ENCODE measurements at places on chromosomes 7 and 10.

GRCh38 chr10:46556515-46557318 lies at the start of gene GPRIN2:
Gene GPRIN2 (minus strand): TSS chr10:46556658. CDS start chr10:46550736, 5,922 bp downstream.
- peak within 1 kb of the TSS; percentile 19 for H3K27ac ChIP-seq
- no peak for DNase-seq
- no peaks in the 10 kb centered on the region for H3K27me3 ChIP-seq
- H3K4me3 ChIP-seq: peak within 1 kb of the TSS; percentile 57
- peaks cover 24% of the 10 kb centered on the region for H3K4me1 ChIP-seq

DNA sequence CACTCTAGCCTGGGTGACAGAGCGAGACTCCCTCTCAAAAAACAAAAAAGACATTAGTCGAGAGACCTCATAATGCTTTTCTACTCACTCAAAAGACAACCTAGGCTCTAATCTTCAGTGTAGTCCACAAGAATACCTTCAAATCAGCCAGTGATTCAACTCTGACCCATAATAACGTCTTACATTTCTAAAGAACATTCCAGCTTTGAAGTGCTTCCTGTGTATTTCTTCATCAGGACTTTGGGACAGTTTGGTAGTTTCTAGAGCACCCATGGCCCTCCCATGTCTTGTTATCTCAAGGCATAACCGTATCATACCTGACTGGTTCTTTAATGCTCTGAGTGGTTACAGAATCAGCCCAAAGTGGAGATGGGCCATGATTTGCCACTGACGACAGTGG lies 221.3 kb downstream of the SKIDA1 start:
- H3K4me3 ChIP-seq: no peak overlapping the region
- H3K36me3 ChIP-seq: no peaks in the 10 kb centered on the region
- DNase-seq: no peak
- no peaks in the 10 kb centered on the region for H3K27me3 ChIP-seq

DNA sequence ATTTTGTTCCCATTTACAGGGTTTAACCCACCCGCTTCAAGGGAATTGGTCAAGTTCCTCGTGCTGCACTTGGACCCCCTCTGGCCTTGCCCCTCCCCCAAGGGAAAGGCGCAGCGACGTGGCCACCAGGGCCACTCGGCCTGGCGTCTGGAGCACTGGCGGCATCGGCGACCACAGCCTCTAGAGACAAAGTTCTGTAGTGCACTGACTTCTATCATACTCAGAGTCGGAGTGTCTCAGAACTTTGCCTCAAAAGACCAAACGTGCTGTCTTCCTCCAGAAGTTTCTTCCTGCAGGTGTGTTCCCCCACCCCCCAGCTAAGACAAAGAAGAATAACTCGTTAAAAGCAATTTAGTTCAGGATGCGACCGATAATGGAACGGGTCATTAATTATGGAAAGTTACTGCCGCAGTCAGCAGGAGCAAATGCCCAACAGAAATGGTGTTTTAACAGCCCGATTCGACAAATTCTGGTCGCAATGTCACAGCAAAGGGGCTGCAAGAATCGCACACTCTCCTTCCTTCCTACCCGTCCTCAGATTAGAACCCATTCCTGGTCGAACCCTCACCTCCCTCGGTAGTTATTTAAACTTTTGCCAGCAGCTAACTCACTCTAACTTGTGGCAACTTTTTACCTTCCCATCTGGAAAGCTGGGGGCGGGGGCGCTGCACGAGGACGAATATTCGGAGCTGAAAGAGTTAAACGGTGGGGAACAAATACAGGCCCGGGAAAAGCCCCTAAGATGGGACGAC lies 202.1 kb upstream of the NFE2L3 start:
- H3K36me3 ChIP-seq: no peaks in the 10 kb centered on the region
- H3K4me3 ChIP-seq: peak overlapping the region; percentile 58
- peaks cover 32% of the 10 kb centered on the region for H3K27me3 ChIP-seq
- no peak overlapping the region for H3K27ac ChIP-seq

- peaks cover 10% of the 10 kb centered on the region for H3K36me3 ChIP-seq
- peaks cover 7% of the 10 kb centered on the region for H3K27me3 ChIP-seq
- DNase-seq: no peak
- peaks cover 6% of the 10 kb centered on the region for H3K4me1 ChIP-seq
- H3K4me3 ChIP-seq: no peak overlapping the region
Observed at GRCh38 chr7:94001396-94001795, 2.8 kb downstream of the BET1 start.

GRCh38 chr7:151251689-151252560 lies 3.4 kb upstream of the SMARCD3 start:
- peak overlapping the region; percentile 83 for H3K27ac ChIP-seq
- no peak for DNase-seq
- no peaks in the 10 kb centered on the region for H3K36me3 ChIP-seq
- peak overlapping the region; percentile 56 for H3K4me3 ChIP-seq
- H3K4me1 ChIP-seq: peaks cover 34% of the 10 kb centered on the region

- H3K4me1 ChIP-seq: no peaks in the 10 kb centered on the region
- no peak for DNase-seq
- 0 out of 2 replicates have a peak overlapping the region, but pooled peaks have one; percentile 3 for H3K4me3 ChIP-seq
- 0 out of 2 replicates have a peak overlapping the region, but pooled peaks have one; percentile 4 for H3K27ac ChIP-seq
- no peaks in the 10 kb centered on the region for H3K36me3 ChIP-seq
- no peaks in the 10 kb centered on the region for H3K27me3 ChIP-seq
Observed at GRCh38 chr7:36312064-36312914, 77.4 kb upstream of the ANLN start.

GRCh38 chr7:77415823-77416620 lies at the start of gene GSAP:
Gene GSAP (minus strand): TSS chr7:77416349. CDS start chr7:77416321, 28 bp downstream.
- H3K4me3 ChIP-seq: peak within 1 kb of the TSS; percentile 49
- no peaks in the 10 kb centered on the region for H3K36me3 ChIP-seq

DNA sequence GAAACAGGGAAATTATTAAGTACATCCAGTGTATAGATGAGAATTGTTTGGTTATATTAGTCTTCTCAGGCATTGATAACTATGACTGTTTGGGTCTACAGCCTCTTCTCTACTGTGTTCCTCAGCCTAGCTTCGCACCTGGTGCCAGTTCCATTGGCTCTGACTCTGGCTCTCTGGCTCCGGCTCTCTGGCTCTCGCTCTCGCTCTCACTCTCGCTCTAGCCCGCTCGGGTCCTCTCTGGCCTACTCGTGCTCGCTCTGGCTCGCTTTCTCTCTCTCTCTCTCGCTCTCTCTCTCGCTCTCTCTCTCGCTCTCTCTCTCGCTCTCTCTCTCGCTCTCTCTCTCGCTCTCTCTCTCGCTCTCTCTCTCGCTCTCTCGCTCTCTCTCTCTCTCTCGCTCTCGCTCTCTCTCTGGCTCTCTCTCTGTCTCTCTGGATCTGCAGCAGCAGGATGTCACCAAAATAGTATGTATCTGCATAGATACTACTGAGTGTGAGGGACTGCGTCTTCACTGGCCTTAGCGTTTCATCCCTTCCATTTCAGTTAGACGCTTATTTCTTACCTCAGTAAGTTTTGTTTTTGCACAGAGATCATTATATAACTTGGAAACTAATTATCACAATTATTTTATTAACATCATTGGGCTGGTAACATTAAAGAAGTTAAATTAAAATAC lies 6.5 kb upstream of the SSBP1 start:
- no peak overlapping the region for H3K4me3 ChIP-seq
- H3K27ac ChIP-seq: no peak overlapping the region
- H3K4me1 ChIP-seq: no peaks in the 10 kb centered on the region
- H3K36me3 ChIP-seq: no peaks in the 10 kb centered on the region

GRCh38 chr10:44948642-44949041 lies 11.0 kb upstream of the RASSF4 start:
- H3K4me3 ChIP-seq: no peak overlapping the region
- no peaks in the 10 kb centered on the region for H3K36me3 ChIP-seq
- no peak overlapping the region for H3K27ac ChIP-seq
- H3K27me3 ChIP-seq: no peaks in the 10 kb centered on the region
- DNase-seq: no peak

GRCh38 chr10:51170518-51171245 lies 96.4 kb downstream of the PRKG1 start:
- no peak overlapping the region for H3K4me3 ChIP-seq
- no peaks in the 10 kb centered on the region for H3K27me3 ChIP-seq
- H3K4me1 ChIP-seq: no peaks in the 10 kb centered on the region
- no peak for DNase-seq
- no peak overlapping the region for H3K27ac ChIP-seq

DNA sequence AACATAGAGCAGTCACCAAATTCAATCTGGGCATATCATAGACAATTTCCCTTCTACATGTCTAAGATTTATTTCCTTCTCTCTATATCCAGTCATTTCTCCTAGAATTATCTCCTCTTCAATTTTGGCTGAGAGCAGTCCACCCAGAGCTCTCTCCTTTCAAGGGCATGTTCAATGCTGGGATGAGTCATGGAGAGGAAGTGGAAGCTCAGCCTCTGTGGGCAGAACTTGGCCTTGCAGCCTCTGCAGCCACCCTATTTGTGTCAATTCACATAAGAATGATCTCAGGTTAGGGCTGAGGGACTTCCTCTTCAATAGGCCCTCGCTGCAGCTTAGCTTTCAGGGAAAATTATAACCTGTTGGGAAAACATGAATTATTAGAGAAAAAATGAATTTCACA lies 560.8 kb downstream of the POM121L12 start:
- H3K36me3 ChIP-seq: no peaks in the 10 kb centered on the region
- DNase-seq: no peak
- H3K4me3 ChIP-seq: no peak overlapping the region
- H3K27me3 ChIP-seq: no peaks in the 10 kb centered on the region
- H3K4me1 ChIP-seq: no peaks in the 10 kb centered on the region

DNA sequence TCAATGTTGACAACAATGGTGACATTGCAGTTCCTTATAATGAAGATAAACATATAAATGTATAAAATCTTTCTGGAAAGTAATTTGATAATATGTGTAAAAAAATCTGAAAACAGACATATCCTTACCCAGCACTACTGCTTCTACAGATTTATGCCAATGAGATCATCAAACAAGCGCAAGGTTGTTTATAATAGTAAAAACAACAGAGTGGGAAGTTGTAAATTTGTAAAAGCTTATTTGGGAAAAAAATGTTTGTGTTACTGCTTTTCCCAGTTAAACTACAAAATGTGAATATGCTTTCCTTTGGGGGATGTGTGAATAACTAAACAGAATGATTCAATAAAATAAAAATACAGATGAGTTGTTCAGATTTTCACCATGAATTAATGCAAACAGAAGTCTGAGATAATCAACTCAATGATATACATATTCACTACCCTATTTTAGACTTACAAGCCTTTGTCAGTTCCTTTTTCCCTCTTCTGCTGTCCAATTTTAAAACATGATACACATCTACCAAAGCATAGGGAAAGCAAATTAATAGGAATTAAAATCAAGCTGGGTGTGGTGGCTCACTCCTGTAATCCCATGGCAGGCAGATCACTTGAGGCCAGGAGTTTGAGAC lies 82.1 kb downstream of the USP6NL start:
- no peaks in the 10 kb centered on the region for H3K4me1 ChIP-seq
- H3K36me3 ChIP-seq: no peaks in the 10 kb centered on the region
- no peak overlapping the region for H3K27ac ChIP-seq
- H3K4me3 ChIP-seq: no peak overlapping the region
- no peaks in the 10 kb centered on the region for H3K27me3 ChIP-seq

DNA sequence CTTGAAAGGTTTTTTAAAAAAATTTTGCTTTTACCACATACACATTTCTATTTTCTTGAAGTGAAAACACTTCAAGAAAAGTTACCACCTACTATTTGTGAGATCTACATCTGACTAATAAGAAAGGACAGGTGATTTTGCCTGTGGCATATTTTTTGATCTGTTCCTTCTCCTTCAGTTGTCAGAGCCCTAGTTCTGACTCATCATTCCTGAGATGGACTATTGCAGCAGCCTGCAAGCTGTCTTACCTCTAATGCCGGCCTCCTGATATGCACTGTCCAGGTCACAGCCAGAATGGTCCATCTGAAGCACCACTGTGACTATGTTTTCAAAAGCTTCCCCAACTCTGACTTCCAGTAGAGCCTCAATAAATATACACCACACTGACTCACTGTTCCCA lies 28.2 kb upstream of the ANK3 start:
- no peaks in the 10 kb centered on the region for H3K36me3 ChIP-seq
- H3K27me3 ChIP-seq: peaks cover 2% of the 10 kb centered on the region
- H3K27ac ChIP-seq: no peak overlapping the region
- no peaks in the 10 kb centered on the region for H3K4me1 ChIP-seq
- DNase-seq: no peak

- H3K4me1 ChIP-seq: no peaks in the 10 kb centered on the region
- no peaks in the 10 kb centered on the region for H3K27me3 ChIP-seq
- no peak overlapping the region for H3K27ac ChIP-seq
- H3K36me3 ChIP-seq: no peaks in the 10 kb centered on the region
Observed at GRCh38 chr7:154672659-154673415, 330.1 kb downstream of the PAXIP1 start.

- no peaks in the 10 kb centered on the region for H3K27me3 ChIP-seq
- H3K4me3 ChIP-seq: peak overlapping the region; percentile 85
- H3K27ac ChIP-seq: peak overlapping the region; percentile 85
- H3K4me1 ChIP-seq: peaks cover 5% of the 10 kb centered on the region
- H3K36me3 ChIP-seq: peaks cover 3% of the 10 kb centered on the region
Observed at GRCh38 chr10:124802313-124802675, 675 bp downstream of the ABRAXAS2 start.

GRCh38 chr7:129514683-129515082 lies 12.4 kb downstream of the SMKR1 start:
- H3K36me3 ChIP-seq: no peaks in the 10 kb centered on the region
- H3K4me3 ChIP-seq: no peak overlapping the region
- H3K4me1 ChIP-seq: no peaks in the 10 kb centered on the region
- H3K27ac ChIP-seq: no peak overlapping the region
- no peaks in the 10 kb centered on the region for H3K27me3 ChIP-seq

GRCh38 chr7:92340016-92340415 lies 94.2 kb downstream of the ANKIB1 start:
- H3K4me3 ChIP-seq: no peak overlapping the region
- H3K4me1 ChIP-seq: no peaks in the 10 kb centered on the region
- no peaks in the 10 kb centered on the region for H3K27me3 ChIP-seq
- H3K27ac ChIP-seq: no peak overlapping the region
